ENCODE measurements at places on chromosomes 6 and 20. TPM values are rescaled to one million over a fixed set of nuclear protein-coding genes. Genes with fewer than 3 reads are reported as not detected.

Gene RNF5
- polyA plus RNA-seq: 33.2 TPM

Gene CRIP3
- polyA plus RNA-seq: 0.26 TPM

Gene TREM2
- polyA plus RNA-seq: 4.0 TPM

DNA sequence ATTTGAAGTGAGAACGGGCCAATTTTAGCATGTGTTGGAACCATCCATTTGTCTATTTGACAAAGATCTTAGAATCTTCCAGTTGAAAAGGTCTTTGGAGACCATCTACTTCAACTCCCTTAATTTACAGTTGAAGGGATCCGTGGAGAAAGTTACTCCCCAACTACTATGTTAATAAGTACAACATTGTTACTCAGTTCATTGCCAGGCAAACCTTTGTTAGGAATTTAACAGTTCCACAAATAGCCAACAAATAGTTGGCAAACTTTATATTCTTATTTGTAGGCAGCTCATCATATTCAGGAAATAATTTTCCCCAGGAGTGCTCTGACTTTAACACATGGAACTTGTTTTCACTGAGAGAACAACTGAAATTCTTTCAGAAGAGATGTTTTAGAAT, 81.0 kb upstream of the FLRT3 start:
- DNase-seq: no peak

DNA sequence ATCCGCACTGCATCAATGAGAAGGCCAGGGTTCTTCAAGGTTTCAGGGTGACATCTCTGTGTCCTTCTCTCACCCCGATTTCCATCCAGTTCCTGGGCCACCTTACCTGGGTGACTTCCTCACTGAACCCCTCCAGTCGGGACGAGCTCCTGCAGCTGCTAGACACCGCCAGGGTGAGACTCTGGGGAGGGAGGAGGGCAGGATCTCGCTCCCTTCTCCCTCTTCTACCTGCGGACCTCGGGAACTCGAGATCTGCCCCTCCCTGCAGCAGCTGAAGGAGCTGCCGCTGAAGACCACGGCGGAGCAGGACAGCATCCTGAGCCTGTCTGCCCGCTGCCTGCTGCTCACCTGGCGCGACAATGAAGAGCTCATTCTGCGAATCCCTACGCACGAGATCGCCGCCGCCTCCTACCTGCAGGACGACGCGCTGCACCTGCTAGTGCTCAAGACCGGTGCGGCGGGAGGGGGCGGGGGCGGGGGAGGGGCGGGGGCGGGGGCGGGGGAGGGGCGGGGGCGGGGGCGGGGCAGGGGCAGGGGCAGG, 7.5 kb downstream of the CCM2L start:
- no peak for DNase-seq

Data from keratinocyte (primary cell).